ENCODE measurements at places on chromosomes 4 and X.

GRCh38 chrX:136608295-136608933, 39.5 kb upstream of the CD40LG start:
- peak; percentile 18 for DNase-seq

GRCh38 chr4:173766171-173766600, 236.2 kb upstream of the HAND2 start:
- no peak for DNase-seq

GRCh38 chr4:153571006-153571545, 104.9 kb downstream of the TMEM131L start:
- no peak for DNase-seq

DNA sequence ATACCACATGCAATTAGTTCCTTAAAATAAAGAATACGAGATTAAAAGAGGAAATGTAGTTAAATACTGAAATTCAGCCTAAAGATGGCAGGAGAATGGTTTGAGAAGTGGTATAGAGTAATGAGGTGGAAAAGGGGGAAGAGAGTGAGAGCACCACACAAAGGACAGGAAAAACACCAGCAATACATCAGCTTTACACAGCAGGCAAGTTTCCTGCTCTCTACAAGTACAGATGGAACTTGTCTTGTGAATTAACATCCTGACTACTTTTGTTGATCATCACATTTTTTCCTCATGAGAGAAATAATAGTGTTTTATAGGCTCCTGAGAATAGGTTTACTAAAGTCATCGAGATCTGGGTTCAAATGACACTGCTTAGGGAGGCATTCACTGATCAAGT, 2.9 kb upstream of the UNC5C start:
- no peak for DNase-seq
